ENCODE measurements at places on chromosomes 5 and 9.

DNA sequence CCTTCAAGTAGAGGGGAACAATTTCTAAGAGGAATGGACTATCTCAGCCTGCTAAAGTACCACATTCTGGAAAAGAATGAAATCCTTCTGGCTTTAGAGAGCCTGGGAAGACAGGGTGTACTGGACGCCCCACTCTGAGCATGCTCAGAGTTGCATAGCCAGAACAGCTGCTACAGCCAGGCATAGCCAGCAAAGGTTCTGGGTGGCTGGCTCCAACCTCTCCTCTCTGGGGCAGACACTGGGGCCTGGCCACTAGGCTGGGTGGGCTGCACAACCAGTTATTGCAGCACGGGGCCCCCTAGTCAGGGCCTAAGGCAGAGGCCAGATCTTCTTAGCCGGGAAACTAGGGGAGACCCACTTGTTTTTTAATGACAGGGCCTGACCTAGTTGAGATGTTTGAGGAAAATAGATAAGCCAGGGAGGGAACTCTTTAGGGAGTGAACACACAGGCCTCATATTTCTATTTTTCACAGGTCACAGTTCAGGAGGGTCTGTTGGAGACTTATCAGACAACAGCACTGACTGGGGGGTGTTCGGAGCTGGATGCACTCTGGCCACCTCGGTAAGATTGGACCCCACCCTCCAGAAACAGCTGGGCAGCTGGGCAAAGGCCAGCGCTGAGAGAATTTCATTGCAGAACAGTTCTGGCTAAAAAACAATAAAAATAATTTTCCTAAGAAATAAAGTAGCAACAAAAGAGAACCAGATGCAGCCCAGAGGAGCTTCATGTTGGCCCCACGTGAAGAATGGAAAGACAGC lies 142.9 kb downstream of the LPAR1 start:
- no peak for DNase-seq

GRCh38 chr5:42491699-42492098 lies 68.5 kb downstream of the GHR start:
- DNase-seq, result no peak

DNA sequence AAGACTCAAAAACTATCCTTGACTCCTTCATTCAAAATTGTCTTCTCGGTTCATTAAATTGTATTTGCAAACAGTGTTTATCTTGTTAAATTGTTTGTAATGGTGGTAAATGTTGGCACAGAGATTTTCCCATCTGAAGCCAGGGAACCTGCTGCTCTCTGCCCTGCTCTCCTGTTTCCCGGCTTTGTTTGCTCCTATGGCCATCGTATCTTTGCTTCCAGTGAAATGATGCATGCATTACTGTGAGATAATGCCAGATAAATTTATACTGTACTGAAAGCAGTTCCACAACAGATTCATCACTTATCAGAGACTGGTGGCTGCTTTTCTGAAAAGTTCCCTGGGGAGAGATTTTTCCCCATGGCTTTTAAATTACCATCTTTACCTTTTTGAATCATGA lies 81.4 kb downstream of the CD180 start:
- DNase-seq, result no peak

GRCh38 chr9:33249087-33249658 lies 9.2 kb downstream of the SPINK4 start:
- no peak for DNase-seq

GRCh38 chr5:55692509-55692908 lies 19.6 kb downstream of the SLC38A9 start:
- DNase-seq, result no peak

GRCh38 chr5:172119921-172120688 lies 67.9 kb downstream of the STK10 start:
- no peak for DNase-seq

DNA sequence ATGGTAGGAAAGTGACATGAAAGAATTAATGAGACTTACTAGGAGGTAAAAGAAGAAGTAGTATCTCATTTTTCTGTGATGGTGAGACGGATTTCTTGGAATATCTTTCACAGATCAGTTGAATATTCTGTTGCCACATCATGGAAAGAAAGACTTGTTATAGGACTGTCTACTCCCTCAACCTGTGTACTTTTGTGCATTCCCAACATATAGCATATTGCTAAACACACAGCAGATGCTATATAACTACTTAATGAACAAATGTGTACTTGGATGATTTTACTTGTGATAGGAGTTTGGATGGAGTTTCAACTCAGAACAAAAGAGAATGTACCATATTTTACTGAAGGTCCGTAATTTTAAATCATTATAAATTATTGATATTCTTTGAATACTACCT lies 128.5 kb downstream of the LURAP1L start:
- DNase-seq, result no peak

DNA sequence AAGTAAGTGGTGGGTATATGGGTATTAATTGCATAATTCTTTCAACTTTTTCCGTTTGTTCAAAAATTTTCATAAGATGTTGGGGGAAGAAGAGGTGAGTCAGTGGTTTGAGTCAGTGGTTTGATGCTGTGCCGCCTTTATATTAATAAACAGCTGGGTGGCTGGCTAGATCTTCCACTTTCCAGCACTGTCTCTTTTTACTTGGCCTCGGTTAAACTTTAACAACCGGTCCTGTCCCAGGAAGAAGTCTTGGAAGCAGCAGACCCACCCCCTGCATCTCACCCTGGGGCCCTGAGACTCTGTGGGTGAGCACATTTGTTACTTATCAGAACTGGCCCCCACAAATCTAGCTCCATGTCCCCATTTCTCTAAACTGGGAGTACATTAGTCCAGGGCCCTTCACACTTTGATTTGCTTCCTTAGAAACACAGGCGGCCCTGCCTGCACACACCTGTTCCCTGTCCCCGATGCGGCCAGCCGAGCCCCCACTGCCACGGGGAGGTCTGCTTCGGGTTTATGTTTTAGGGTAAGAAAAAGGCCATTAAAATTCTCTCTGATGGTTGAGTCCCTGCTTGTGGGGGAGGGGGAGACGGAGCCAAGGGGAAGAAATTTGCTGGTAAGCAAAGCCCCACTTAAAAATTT lies 90.7 kb downstream of the PTCH1 start:
- no peak for DNase-seq
